Anterior cingulate cortex (tissue), 58 donors: ENCODE measurements at places on chromosomes 11 and 22.

GRCh38 chr11:17760102-17761029, 25.8 kb downstream of the KCNC1 start:
- DNase-seq = no peak

GRCh38 chr11:88849368-88849767, 216.4 kb downstream of the GRM5 start:
- no peak for DNase-seq

DNA sequence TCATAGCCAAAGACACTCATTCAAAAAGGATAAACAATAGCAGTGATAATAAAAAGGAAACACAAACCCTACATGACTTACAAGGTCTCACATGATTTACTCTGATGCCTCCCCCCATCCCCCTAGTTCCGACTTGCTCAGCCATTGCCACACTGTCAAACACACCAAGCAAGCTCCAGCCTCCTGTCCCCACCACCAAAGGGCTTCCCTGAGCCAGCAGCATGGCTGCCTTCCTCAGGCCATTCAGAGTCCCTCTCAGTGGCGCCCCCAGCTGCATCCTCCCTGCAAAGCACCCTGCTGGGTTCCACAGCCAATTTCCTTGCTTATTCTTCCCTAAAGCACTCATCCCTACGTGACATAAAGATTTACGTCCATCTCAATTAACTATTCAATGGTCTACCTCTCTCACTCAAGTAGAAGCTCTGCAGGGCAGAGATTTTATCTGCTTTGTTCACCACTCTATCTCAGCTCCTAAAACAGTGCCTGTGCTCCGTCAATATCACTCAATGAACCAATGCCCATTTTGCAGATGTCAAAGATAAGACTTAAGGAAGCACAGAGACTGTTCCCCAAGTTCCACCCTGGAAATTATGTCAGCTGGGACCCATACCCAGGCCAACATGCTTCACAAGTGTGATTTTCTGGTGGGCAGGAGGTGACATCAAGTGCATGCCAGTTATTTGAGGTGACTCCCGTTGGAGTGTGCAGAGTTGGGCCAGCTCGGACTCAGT, 106.9 kb downstream of the SYN3 start:
- DNase-seq = no peak

DNA sequence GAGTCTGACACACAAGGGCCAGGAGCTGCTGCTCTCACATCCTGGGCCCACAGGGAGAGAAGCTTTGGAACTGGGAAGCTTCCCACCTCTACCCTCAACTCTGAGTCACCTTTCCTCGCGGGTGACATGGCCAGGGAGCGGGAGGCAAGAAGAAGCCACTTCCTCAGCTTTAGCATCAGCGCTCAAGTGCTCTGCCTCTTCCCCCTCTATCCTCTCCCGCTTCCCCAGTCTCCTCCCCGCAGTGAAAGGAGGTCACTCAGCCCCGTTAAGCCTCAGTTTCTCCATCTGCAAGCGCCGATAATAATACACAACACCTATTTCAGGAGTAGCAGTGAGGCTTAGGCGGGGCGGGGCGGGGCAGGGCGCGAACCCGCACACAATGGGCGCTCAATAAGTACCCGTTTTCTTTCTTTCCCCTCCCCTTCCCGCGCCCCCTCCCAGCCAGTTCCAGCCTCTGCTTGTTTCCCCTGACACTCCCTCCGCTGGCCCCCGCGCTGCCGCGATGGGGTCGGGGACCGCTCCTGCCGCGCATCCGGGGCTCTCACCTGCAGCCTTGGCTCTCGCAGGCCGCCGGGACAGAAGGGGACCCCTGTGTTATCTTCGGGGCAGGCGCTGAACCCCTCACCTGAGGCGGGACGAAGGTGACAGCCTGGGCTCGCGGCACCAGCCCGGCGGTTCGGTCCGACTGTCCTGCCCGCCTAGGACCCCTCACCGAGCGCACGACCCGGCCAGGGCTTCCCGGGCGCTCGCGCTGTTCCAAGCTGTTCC, 892 bp downstream of the GDPD5 start:
- no peak for DNase-seq
